GM12891 (cell line): ENCODE measurements at places on chromosomes 16 and 17.

GRCh38 chr16:177394-177822 is 928 bp downstream of the HBA1 start:
- DNase-seq = no peak

DNA sequence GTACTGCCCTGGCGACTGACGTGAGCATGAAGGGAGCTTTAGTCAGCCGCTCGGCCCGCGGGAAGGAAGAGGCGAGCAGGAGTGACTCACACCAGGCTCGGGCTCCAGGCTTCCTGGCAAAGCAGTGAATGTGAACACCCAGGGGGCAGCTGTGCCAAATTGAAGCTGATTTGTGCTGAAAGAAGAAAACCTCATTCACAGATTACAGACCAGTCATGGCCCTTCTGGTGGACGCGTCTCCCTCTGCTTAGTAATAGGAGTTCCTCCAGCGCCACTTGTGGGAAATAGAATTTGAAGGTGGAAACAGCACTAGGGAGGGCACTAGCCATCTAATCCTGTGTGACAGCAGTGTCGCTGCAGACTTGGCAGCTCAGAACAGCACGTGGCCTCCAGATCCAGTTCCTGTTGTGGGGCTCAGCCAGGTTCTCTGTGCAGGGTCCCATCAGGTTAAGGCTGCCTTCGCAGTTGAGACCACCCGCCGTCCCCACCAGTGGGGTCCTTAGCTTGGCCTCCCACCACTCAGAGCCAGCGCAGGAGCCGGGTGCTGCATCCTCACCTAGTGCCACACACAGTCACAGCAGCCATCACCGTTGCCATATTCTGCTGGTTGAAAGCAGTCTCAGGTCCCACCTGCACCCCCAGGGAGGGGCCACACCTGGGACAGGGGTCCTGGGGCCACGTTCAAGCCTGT is 164.5 kb upstream of the CHMP6 start:
- no peak for DNase-seq

DNA sequence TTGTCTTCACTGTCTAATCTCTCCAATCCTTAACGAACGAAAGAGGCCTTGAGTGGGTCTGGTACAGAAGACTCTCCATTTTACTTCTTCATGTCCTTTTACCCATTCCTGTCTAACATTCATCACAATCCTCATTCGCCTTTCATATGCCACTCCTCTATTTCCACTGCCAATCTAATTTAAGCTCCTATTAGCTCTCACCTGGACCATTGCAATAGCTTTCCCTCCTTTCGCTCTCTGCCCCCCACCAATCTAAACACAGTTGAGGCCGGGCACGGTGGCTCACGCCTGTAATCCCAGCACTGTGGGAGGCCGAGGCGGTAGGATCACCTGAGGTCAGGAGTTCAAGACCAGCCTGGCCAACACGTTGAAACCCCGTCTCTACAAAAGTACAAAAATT is 6.3 kb upstream of the SLFN14 start:
- no peak for DNase-seq

DNA sequence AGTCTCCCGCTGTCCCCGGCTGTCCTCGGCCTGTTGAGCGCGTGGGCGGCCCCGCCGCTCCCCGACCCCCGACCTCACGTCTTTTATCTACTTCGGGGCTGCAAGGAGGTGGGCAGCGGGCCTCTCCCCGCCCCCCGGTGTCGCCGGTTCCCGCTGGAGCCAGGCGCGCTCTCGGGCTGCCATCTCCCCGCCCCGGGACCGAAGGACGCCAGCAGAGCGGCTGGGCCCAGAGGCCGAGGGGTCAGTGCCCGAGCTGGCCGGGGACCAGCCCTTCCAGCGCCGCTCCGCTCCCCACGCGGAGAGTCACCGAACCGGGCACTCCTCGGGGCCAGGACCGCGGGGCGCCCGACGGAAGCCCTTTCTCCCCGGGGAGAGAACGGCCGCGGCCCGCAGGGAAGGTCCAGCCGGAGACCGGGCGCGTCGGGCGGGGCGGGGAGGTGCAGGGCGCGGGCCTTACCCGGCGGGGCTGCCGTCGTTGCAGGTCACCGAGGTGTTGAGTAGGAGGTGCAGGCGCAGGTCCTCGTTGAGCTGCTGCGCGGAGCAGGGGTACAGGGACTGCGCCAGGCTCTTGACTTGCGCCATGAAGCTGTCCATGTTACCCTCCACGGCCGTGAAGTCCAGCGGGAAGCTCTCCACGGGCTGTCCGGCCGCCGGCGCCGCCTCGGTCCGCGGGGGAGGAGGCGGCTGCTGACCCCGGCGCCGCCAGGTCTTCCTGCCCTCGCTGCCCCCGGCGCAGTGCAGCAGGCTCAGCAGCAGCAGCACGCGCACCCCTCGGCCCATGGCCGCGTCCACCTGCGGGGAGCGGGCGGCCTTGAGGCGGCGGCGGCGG is 643 bp downstream of the NOTUM start:
- DNase-seq = no peak

- no peak for DNase-seq
These were observed 5.2 kb downstream of the RAB40C start for GRCh38 chr16:595094-595528.

DNA sequence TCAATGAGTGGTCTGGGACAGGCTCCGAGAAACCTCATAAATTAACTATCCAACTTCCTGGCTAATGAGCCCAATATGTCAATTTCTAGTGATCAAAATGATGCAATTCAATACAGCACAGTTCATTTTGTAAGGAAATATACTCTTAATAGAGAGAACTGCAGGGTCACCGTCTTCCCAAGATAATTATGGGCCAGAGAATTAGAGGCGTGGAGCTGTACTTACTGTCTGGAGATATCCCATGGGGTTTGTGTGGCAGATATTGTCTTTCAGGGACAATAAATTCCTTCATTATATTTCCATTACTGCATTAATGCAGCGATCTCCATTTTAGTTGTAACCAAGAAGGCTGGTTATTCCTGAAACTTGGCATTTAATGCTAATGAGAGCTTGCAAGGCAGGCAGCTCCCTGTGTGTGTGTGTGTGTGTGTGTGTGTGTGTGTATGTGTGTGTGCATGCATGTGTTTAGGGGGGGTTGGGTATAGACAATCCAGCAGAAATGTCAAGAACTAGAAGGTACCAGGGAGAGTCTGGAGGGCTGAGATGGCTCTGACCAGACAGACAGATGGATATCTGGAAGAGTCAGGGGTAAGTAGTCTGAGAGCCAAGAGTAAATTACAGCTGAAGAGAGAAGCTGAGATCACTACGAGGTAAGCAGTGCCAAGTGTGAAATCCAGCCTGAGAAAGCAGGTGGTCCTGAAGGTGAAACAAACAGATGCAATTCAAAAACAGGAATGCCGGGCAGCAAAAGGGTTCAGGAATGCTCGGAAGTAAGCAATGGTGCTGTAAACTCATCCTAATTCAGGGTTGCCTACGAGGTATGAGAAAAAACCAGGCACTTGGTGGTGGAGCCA is 393.0 kb downstream of the CA10 start:
- DNase-seq = no peak

DNA sequence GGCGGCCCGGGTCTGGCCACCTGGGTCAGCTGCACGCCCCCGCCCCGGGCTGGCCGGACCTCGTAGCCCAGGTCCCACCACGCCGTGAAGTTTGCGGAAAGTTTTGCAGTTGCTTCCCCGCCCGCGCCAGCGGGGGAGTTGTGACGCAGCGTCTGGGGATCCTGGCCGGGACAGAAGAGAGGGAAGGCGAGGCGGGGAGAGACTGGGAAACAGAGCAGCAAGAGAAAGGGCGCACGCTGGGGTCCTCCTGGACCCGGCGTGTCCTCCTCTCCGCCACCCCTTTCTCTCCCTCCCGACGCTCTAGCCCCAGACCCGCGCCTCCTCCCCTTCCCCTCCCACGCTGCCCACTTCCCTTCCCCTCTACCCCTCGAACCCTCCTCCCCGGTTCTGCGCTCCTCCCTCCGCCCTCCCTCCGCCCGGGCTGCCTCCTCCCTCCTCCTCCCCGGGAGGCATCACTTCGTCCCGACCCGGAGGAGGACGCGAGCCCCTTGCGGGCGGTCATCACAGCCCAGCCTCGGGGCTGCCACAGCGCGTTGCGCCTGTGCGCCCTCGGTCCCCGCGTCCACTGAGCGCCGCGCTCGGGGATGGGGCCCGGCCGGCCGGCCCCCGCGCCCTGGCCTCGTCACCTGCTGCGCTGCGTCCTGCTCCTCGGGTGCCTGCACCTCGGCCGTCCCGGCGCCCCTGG is at the start of gene MRC2:
MRC2 (plus strand) TSS at position 452 of the 685 bp plus-strand sequence; CDS start at position 585, 133 bp downstream.
- DNase-seq = peak; percentile 71

DNA sequence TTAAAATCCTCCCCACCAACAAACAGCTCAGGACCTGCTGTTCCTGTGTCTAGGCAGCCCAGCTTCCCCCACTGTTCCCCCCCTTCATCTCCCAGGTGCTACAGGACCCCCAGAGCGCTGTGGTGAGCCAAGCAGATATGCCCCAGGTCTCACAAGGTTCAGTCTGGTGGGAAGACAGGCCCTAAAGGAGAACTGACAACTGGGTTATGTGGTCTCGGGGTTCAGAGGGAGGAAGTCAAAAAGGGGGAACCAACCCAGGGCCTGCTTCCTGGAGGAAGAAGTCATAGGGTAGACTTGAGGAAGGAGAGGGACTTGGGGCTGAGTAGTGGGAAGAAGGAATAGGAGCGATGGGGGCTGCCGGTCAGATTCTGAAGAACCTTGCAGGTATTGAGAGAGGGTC is 2.6 kb downstream of the RIPOR1 start:
- no peak for DNase-seq

- no peak for DNase-seq
These were observed 72.0 kb downstream of the STXBP4 start for GRCh38 chr17:55040611-55041010.

DNA sequence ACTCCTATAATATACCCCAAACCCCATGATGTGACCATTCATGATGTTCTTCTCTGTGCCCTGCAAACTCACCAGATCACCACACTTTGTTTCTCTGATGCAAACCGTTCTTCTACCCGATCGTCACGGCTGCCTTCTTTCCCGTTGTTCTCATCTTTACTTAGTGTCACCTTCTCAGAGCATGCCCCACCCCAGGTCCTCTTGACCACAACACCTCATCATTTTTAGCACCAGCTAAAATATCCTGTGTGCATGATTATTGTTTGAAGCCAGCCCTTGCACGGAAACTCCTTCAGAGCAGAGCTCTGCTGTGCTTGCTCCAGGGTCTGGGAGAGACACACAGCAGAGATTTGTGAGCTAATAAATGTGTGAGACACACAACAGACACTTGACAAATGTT is 38.9 kb upstream of the CREBBP start:
- no peak for DNase-seq

DNA sequence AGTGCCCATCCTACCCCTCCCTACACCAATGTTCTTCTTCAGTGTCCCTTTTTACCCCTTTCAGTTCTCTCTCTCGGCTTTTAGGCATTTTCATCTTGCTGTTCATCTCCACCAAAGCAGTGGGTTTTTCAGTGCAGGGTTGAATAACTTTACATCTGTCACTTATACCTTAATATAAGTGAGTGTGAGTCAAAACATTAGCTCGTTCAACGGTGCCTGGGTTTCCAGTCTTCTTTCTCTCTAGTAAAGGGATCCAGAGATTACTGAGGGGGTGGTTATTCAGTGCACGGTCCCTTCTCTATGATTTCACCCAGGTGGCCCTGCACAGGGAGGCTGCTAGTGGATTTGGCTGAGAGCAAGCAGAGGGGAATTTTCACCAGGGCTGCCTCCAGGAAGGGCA is 210.6 kb upstream of the CDH5 start:
- no peak for DNase-seq

DNA sequence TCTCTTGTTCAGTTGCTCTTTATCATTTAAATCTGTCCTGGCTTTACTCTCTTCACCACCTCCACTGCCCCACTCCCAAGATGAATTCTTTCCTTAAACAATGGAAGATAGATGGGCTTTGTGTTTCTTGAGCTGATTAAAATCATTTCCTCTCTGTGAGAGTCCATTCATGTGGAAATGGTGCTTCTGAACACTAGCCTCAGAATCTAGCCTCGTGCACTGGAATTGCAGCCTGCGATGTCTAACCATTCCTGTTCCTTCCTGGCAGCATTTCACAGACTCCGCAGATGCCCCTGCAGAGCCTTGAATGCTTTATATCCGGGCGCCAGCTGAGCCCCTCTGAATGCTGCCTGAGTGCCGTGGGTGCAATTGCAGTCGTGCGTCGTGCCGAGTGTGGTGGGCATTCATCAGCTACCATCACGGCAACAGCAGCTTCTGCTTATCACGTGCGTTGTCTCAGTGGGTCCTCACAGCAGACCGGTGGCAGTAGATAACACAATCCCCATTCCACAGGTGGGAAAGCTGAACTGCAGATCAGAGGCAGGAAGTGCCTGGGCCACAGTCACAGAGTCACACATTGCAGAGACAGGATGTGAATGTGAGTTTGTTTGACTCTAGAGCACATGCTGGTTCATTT is 172.8 kb upstream of the WSCD1 start:
- no peak for DNase-seq

- DNase-seq = no peak
These were observed at the start of gene MAZ for GRCh38 chr16:29806099-29806579. Gene MAZ (plus strand): TSS chr16:29806529. CDS start chr16:29806702, 173 bp downstream.

GRCh38 chr16:89700649-89701424 is 668 bp downstream of the SPATA2L start:
- DNase-seq = no peak

DNA sequence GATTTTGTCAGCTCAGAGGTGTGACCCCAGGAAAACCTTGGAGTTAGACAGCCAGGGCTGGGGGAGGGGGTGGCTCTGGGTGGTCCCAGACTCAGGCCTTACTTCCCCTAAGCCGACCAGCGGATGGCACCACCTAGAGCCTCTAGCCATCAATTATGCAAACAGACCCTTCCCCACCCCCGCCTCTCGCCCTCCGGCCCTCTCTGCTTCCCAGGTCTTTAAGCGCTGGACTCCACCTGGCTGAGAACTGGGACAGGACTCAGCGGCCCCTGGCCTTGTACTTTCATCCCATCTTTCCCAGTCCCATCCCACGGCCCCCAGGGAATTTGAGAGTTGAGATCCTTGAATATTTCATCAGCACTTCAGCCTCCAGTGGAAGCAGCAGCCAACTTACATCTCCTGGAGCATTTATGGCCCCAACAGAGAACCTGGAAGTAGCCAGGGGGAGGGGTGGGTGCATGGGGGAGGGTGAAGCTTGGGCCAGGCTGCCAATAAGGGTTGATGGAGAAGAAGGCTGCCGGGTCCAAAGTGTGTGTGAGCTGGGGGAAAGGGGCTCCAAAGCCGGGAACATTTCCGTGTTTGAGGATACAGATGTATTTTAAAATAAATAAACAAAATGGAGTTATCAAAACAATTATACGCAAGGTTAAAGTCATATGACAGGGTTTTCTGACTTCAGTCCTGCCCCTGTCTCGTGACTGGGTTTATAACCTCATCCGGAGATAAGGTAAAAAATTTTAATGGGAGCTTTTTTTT is 7.5 kb upstream of the JUP start:
- DNase-seq = no peak

GRCh38 chr17:76641501-76641900 is 2.1 kb downstream of the ST6GALNAC1 start:
- DNase-seq = no peak

DNA sequence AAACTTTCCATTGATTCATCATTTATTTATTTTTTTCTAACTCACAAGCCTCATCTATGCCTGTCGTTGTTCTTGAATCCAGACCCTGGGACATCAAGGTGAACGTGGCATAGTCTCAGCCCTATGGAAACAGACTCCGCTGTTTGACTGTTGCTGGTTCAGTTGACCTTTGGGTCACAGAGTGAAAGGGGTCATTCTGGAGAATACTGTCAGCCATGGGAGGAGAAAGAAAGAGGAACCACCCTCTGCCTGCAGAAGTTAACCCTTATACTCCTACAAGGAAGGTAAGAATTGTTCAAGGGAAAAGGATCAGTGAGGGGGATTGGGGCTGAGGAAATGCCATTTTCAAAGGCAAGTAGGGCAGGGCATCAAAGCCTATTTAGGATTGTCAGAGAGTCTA is 387.6 kb upstream of the MAF start:
- no peak for DNase-seq
